ENCODE measurements at places on chromosomes 6 and 20.
A peak's percentile ranks its signal among the peaks of the same experiment; 100 is the strongest.

- no peak for DNase-seq
Observed at GRCh38 chr6:149939356-149939648, 2.5 kb upstream of the ULBP2 start.

DNA sequence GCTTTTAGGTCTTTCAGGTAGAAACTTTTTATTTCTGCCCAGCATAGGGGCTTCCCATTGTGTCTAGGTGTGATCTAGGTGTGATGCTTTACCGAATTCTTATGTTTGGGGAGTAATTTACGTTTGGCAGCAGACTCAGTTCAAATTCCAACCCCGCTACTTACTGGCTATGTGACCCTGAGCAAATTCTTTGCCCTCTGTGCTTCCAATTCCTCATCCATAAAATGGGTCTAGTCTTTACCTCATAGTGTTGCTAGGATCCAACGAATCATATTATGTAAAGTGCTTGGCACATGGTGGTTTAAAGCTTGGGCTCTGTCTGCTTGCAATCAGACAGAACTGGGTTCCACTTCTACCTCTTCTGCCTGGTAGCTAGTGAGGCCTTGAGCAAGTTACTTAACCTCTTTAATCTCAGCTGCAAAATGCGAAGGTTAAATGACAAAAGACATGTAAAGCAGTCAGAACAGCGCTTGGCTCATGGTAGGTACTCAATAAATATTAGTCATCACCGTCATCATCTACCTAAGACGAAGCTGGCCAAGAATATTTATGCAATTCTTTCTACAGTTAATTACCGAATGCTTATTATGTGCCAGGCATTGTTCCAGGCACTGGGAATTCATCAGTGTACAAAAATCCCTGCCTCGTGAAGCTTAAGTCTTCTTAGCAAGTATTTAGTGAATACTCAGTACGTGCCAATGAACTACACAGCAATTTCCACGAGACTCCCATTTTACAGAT lies 1.0 kb downstream of the NSFL1C start:
- DNase-seq: no peak

- DNase-seq: no peak
Observed at GRCh38 chr6:37788259-37788658, 31.3 kb upstream of the ZFAND3 start.

DNA sequence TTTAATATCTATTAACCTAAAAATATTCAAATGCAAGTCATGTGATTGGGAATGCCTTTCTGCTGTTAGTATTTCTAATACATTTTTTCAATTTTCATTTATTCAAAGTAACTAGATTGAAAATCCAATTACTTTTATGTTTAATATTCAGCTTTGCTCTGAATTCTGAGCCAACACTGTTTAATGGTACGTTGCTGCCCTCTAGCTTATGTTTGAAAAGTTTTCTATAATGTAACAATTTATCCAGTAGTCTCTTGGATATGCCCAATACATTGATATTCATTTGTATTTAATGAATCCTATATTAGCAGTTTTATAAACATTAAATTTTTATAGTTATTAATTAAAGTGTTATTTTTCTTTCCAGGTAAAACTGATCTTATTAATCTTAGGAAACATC lies 47.4 kb downstream of the LGSN start:
- no peak for DNase-seq

GRCh38 chr20:49969946-49970345 lies 12.8 kb upstream of the SNAI1 start:
- DNase-seq: no peak

GRCh38 chr20:63775096-63775978 lies 35.8 kb downstream of the SLC2A4RG start:
- peak; percentile 47 for DNase-seq

- peak; percentile 64 for DNase-seq
Observed at GRCh38 chr6:143449714-143450452, 612 bp downstream of the ADAT2 start.

DNA sequence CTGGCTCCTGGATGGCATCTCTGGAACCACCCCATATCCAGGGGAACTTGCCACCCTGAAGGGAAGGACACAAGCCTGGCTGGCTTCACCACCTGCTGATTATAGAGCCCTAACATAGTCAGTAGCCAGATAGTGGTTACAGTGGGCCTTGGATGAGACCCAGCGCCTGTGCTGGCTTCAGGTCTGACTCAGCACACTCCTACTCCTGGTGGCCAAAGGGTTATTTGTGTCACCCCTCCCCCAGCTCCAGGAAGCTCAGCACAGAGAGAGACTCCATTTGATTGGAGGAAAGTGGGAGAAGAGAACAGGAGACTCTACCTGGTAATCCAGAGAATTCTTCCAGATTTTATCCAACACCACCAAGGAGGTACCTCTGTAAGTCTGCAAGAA lies 12.8 kb downstream of the SNX14 start:
- no peak for DNase-seq

GRCh38 chr20:1430004-1430451 lies 36.6 kb downstream of the NSFL1C start:
- DNase-seq: no peak

DNA sequence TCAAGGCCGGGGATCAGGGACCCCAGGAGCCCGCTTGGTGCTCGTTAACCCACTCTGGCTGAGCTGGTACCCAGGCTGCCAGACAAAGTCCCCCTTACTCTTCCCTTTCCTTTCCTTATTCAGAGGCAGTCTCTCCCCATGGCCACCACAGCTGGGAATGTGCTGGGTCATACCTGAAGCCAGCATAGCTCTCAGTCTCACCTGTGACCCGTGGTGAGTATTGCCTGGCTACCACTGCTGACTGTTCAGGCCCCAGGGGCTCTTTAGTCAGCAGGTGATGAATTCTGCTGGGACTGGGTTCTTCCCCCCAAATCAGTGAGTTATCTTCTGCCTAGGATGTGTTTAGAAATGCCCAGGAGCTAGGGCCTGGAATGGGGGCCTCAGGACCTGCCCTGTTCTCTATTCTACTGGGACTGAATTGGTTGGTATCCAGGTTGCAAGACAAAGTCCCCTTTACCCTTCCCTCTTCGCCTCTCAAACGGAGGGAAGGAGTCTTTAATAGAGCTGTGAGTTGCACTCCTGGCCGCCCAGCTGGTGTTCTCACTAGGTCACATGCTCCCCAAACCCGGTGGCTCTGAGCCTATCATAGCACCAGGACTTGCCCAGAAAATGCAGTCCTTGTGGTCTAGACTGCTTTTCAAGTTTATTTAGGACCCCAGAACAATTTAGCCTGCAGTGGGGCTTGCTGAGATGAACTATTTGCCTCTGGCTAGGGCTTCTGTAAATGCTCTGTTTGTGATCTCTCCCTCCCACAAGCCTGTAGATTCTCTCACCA lies 64.6 kb downstream of the MYO6 start:
- no peak for DNase-seq

DNA sequence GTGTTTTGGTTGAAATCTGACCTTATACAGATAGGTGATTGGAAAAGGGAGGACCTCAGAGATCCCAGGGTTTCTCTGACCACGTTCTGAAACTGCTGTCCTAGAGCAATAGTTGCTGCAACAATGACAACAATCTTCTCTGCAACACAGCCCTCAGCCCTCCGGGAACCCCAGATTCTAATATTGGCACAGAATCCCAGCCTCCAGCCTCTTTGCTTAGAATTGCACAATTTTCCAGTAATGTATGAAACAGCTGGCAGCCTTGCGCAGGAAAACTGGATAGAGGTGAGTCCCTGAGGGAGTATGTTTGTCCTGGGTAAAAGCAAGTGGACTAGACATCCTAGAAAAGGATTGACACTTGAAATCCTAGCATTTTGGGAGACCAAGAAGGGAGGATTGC lies 30.4 kb upstream of the PNRC1 start:
- no peak for DNase-seq

- no peak for DNase-seq
Observed at GRCh38 chr6:154251116-154251515, 105.5 kb downstream of the IPCEF1 start.

DNA sequence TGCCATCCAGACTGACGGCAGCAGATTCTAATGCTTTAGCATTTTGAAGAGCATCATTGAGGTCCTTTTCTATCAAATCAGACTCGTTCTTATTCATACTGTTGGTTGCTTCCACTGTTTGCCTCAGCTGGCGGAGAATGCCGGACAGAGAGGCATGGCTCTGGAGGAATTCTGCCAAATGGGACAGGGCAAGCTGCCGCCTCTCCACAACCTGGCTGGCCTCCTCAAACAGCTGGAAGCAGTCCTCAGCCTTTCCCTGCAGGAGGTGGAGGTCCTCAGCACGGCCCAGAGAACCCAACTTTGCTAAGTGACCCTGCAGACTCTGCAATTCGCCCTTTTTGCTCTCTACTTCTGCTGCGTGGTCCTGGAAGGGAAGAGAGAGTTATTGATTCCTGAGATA lies 220.5 kb downstream of the SYNE1 start:
- no peak for DNase-seq

- no peak for DNase-seq
Observed at GRCh38 chr6:139927236-139927635, 552.8 kb upstream of the CITED2 start.

DNA sequence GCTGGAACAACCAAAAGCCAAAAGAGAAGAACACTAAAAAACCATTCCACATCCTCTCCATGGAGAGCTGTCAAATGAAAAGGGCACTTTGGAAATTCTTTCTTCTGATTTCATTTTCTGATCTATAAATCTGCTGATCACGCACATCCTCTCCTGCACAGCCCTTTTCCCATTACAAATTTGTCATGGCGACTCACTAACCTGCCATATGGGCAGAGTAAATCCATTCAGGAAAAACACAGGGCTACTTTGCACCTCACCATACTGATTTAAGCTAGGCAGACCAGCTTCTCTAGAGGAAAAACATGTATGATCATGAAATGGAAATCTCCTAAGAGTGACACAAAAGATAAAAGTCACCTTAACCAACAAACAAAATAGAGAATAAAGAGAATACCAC lies 26.0 kb downstream of the TOMM6 start:
- no peak for DNase-seq

GRCh38 chr20:45392733-45393132 lies 14.6 kb upstream of the TP53TG5 start:
- DNase-seq: no peak

GRCh38 chr6:127100510-127101140 lies 17.8 kb upstream of the RSPO3 start:
- DNase-seq: no peak

DNA sequence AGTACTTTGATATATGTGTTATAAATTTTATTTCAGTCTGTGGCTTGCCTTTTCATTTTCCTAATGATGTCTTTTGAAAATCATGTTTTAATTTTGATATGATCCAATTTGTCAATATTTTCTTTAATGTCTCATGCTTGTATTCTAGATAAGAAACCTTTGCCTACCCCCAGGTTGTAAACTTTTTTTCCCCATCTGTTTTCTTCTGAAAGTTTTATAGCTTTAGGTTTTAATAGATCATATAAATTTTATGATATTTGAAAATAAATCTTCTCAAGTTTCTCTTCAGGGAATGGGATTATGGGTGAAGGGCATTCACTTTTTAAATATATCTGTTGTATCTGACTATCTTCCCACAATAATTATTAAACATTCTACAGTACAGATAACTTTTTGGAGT lies 66.7 kb downstream of the SESN1 start:
- DNase-seq: no peak

DNA sequence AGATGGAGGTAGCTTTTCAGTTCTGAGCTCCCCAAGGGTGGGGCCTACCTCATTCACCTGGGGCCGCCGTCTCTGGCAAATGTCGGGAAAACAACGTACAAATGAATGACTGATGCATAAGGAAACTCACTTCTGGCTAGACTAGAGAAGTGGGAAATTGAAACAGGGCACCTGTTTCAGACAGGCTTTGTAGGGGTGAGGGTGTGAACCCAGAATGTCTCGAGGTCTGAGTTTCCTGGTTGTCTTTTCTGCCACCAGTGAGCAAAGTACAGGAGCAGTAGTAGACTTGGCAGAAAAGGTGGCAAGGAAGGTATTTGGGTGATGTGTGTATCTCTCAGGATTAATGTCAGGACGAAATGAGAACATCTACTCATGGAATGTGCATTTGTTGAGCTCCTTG lies 308.5 kb downstream of the CLIC5 start:
- DNase-seq: no peak

DNA sequence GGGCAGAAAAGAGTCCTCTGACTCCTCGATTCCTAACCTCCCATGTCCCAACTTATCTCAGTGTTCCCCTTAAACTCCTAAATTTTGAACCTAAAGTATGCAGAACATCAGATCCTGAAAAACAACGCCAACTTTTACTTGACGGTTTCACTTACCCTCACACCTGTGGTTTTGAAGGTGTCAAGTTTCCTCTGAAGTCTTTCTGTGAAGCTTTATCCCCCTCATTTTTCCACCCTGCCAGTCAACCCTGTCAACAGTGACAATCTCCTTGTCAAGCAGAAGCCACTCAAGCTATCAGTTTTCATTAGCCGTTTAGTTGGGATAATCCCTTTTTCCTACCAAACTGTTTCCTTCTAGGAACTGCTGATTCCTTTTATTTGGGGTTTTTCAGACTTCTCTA lies 245.4 kb upstream of the PREP start:
- peak; percentile 36 for DNase-seq

All from stimulated activated naive CD8-positive, alpha-beta T cell treated with anti-CD3 and anti-CD28 coated beads, Interleukin-15, amount 100 ng/mL, for 72 hours (primary cell).